ENCODE measurements at places on chromosomes 1 and 21.

DNA sequence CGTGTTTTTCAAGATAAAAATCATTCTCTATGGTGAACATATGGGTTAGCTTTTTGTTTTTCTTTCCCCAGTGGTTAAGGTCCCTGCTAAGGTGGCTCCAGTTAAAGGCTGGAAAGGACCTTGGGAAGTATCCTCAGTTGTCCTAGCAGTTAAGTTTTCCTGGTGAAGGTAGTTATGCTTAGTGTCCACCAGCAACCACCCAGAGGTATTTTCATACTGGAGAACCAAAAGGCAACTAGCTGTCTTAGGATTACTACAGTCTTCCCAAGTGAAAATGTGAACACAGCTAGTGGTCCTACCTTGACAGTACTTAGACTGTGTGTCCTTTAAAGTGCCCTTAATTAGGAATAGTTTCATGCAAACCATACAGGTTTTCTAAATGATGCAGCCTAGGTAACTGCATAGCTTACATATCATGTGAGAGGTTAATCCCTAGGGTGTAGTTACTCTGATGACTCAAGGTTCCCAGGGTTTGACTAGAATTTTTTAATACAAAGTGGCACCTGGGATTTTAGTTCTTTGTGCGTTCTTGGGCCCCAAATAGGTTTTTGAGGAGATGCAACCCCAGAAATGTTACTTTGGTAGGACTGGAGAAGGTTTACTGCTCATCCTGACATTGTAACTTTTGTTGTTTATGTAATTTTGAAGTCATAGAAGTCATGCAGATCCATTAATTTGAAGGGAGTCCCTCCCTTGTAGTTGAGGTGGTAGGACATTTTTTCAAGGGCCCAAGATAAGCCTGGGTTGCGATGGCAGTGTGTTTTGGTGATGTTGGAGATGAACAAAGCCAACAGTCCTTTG, 36.5 kb downstream of the YY1AP1 start:
- DNase-seq, result no peak

DNA sequence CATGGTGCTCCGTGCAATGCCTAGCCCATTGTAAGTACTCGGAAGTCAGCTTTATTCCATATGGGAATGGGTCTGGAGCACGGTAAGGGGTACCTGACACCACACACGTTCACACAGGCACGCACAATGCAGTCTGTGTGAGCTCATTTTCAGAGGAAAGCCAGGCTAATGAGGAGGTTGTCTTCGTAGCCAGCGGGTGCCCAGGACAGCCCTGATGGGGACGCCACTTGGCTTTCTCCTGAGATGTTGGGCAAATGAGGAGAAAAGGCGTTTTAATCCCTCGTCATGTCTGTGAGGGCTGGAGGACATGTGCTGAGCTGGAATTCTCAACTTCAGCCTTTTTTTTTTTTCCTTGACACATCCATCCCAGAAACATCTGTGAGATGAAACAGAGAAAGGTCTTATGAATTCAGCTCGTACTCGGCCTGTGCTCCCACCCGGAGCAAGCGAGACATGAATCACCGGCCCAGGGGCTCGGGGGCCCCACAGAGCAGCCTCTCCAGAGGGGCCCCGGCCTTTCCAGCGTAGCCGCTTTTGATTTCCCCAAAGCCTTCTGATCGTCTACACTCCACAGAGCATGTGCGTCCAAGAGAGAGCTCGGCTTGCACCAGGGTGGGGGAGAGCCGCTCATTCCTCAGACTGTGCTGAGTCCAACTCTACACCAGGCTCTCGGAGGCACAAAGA, 125.1 kb downstream of the EPHB2 start:
- no peak for DNase-seq

DNA sequence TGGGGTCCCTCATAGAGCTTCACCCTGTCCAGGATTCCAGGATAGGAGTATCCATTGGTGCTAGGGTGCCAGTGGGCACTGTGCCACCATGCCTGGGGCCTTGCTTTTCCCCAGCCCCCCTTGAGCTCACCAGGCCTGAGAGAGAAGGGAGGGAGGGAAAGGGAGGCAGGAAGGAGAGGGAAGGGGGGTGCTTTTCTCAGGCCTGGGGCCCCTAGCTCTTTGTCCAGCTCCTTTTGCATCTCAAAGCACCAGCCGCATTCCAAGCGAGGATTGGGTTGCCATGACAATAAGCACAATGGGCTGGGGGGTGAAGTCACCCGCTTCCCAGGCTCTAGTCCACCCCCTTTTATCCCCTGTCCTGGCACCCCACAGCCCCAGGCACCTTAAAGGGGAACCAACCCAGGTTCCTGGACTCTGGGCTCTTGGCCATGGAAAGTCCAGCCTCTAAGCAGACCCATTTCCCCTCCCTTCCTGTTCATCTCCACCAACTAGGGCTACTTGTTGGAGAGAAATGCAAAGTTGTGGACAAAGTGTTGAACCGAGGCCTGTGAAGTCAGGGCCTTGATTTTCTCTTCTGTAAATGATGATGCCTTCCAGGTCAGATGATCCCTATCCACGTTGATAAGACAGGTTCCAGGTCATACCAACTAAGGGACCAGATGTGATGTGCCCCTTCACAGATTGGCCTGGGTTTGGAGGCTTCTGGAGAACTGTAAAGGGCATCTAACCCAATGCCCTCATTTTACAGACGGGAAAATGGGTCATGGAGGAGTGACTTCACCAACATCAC, 11.4 kb downstream of the THBS3 start:
- no peak for DNase-seq

GRCh38 chr1:236020359-236021219, 44.3 kb downstream of the NID1 start:
- DNase-seq, result no peak

All from thoracic aorta (tissue), 2 donors.